ENCODE measurements at places on chromosomes 6 and 20.
A peak's percentile ranks its signal among the peaks of the same experiment; 100 is the strongest.

DNA sequence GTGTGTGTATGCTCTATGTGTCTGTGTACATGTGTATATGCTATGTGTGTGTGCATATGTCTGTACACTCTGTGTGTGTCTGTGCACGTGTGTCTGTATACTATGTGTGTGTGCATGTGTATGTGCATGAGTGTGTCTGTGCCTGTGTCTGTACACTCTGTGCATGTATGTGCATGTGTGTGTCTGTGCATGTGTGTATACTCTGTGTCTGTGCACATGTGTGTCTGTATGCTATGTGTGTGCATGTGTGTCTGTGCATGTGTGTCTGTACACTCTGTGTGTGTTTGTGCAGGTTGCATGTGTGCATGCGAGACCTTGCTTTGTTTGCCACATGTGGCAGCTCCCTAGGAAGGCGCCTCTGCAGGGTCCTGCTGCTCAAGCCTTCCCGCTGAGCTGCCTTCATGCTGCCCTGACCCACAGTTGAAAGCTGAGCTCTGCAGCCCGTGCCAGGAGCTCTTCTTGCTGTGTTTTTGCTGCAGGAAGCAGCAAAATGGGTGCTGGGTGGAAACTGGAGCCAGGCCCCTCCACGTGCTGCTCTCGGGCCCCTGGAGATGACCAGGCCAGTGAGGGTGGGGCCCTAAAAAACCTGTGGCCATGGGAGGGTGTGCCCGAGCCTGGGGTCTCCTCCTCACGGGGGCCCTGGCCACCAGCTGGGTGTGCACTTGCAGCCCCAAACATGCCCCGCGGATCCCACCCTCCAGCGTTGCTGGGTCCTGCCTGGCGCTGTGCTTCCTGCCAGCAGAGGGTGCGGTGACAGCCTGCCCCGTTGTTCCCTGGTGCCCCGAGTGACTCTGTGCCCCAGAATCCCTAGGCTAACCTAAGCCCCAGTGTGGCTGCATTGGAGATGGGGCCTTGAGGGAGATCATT, 109.1 kb downstream of the DACT2 start:
- DNase-seq, result no peak
- no peak overlapping the region for H3K4me3 ChIP-seq
- H3K36me3 ChIP-seq, result no peaks in the 10 kb centered on the region
- peaks cover 85% of the 10 kb centered on the region for H3K4me1 ChIP-seq
- H3K27me3 ChIP-seq, result peaks cover 21% of the 10 kb centered on the region
- H3K27ac ChIP-seq, result no peak overlapping the region

GRCh38 chr20:56422824-56423189, 10.7 kb downstream of the CASS4 start:
- H3K27me3 ChIP-seq, result peaks cover 18% of the 10 kb centered on the region
- H3K36me3 ChIP-seq, result no peaks in the 10 kb centered on the region
- peaks cover 16% of the 10 kb centered on the region for H3K4me1 ChIP-seq
- H3K4me3 ChIP-seq, result no peak overlapping the region
- H3K27ac ChIP-seq, result no peak overlapping the region

DNA sequence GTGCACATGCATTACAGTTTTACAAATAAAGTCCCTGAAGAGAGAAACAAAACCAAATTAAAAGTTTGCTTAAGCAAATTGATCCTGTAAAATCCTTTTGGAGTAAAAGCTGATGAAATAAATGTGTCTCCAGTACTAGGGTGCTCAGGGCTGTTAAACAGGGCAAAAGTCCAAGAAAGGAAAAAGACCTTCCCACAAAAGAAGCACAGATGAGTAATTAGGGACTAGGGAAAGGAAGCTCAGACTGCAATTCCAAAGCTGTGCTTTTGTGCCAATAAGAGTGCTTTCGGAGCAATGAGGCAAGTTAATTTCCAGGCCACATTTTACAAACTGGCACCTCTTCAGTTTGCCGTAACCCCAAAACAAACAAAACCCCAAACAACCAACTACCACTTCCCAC, 10.4 kb upstream of the RNF182 start:
- H3K4me1 ChIP-seq, result peaks cover 24% of the 10 kb centered on the region
- no peak for DNase-seq
- no peak overlapping the region for H3K4me3 ChIP-seq
- H3K36me3 ChIP-seq, result no peaks in the 10 kb centered on the region
- no peak overlapping the region for H3K27ac ChIP-seq

DNA sequence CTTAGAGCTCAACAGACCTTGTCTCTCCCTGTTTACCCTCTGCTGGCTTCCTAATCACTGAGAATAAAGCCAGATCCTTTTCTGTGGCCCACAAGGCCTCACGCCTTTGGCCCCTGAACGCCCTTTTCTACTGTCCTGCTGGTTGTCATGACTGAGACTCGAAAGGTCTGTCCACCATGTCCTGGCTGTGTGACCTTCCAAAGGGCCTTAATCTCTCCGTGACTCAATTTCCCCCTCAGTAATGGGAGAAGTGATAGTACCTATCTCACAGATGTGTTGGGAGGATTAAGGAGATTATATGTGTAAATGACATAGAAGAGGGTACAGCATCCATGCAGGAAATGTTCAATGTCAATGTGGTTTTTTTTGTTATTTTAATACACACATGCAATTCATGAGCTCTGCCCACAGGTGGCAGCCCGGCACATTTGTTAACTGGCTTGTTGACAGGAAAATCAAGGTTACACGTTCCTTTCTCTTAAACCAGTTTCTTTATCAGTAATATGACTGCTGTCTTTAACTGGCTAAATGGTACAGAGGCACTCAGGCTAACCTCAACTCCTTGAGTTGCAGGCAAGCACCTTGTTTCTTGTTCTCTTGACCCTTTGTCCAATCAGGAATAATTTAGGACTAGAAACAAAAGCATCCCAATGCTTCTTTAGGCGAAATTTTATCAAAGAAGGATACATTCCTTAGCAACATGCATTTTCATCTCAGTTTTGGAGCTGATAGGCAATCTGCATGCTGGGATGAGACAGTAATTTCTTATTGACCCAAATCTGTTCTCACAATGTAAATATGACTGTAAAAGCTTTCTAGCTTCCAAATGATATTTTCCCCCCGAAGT, 16.6 kb downstream of the SLC22A1 start:
- H3K4me3 ChIP-seq, result no peak overlapping the region
- no peak overlapping the region for H3K27ac ChIP-seq
- H3K27me3 ChIP-seq, result peaks cover 4% of the 10 kb centered on the region
- DNase-seq, result peak; percentile 64
- H3K4me1 ChIP-seq, result peaks cover 49% of the 10 kb centered on the region

DNA sequence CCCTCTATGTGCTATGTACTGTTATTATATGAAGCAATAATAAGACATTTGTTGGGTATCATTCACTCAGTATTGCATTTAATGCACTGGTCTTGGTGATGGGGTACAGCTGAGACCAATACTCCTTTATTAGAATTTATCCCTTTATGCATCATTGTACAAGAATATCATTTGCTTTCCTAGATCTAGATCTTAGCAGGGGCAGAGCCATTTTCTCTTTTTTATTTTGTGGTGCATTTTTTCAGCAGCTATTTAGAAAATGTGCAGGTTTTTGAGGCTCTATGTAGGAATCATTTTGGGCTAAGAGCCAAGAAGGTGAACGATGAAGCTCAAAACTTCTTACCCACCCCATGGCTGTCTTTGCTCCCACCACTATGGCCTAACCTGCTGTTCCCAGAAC, 114.2 kb downstream of the OR2B2 start:
- H3K27ac ChIP-seq, result no peak overlapping the region
- no peak overlapping the region for H3K4me3 ChIP-seq
- H3K4me1 ChIP-seq, result peaks cover 48% of the 10 kb centered on the region
- no peaks in the 10 kb centered on the region for H3K36me3 ChIP-seq

- peaks cover 96% of the 10 kb centered on the region for H3K4me1 ChIP-seq
- no peak overlapping the region for H3K27ac ChIP-seq
- no peak overlapping the region for H3K4me3 ChIP-seq
- peaks cover 4% of the 10 kb centered on the region for H3K27me3 ChIP-seq
- H3K36me3 ChIP-seq, result no peaks in the 10 kb centered on the region
These were observed 5.3 kb upstream of the IP6K3 start for GRCh38 chr6:33751771-33752645.

GRCh38 chr6:155317186-155317585, 2.9 kb upstream of the TFB1M start:
- H3K4me3 ChIP-seq, result no peak overlapping the region
- DNase-seq, result no peak
- H3K27ac ChIP-seq, result no peak overlapping the region
- H3K4me1 ChIP-seq, result peaks cover 28% of the 10 kb centered on the region
- no peaks in the 10 kb centered on the region for H3K27me3 ChIP-seq

DNA sequence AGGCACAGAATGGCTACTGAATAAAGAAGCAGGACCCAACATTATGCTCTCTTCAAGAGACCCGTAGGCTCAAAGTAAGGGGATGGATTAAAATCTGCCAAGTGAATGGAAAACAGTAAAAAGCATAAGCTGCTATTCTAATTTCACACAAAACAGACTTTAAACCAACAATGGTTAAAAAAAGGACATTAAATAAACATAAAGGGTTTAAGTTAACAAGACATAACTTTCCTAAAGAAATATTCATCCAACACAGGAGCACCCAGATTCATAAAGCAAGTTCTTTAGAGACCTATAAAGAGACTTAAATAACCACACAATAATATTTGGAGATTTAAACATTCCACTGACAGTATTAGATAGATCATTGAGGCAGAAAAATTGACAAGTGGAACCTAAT, 624.5 kb downstream of the RFPL4B start:
- no peaks in the 10 kb centered on the region for H3K4me1 ChIP-seq
- DNase-seq, result no peak
- peaks cover 25% of the 10 kb centered on the region for H3K36me3 ChIP-seq
- H3K27me3 ChIP-seq, result no peaks in the 10 kb centered on the region
- no peak overlapping the region for H3K27ac ChIP-seq

DNA sequence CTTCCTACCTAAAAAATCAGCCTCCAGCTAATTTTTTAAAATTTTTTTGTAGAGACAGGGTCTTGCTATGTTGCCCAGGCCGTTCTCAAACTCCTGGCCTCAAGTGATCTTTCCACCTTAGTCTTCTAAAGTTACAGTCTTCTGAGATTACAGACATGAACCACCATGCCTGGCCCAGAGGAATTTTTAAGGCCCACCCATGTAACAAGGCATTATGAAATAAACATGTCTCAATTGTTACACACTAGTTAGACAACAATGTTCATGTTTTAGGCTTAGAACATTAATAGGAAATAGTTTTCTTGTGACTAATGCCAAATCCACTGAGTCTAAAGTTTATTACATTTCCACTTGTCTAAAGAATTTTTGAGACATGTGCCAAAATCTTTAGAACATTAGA, 221.2 kb downstream of the LAMA2 start:
- H3K4me3 ChIP-seq, result no peak overlapping the region
- DNase-seq, result no peak
- no peak overlapping the region for H3K27ac ChIP-seq
- no peaks in the 10 kb centered on the region for H3K36me3 ChIP-seq
- H3K4me1 ChIP-seq, result no peaks in the 10 kb centered on the region

- H3K36me3 ChIP-seq, result peaks cover 45% of the 10 kb centered on the region
- peak; percentile 77 for DNase-seq
- H3K27ac ChIP-seq, result no peak overlapping the region
- H3K27me3 ChIP-seq, result peaks cover 6% of the 10 kb centered on the region
- no peak overlapping the region for H3K4me3 ChIP-seq
- H3K4me1 ChIP-seq, result peaks cover 44% of the 10 kb centered on the region
These were observed 27.3 kb downstream of the RRBP1 start for GRCh38 chr20:17654649-17655285.

DNA sequence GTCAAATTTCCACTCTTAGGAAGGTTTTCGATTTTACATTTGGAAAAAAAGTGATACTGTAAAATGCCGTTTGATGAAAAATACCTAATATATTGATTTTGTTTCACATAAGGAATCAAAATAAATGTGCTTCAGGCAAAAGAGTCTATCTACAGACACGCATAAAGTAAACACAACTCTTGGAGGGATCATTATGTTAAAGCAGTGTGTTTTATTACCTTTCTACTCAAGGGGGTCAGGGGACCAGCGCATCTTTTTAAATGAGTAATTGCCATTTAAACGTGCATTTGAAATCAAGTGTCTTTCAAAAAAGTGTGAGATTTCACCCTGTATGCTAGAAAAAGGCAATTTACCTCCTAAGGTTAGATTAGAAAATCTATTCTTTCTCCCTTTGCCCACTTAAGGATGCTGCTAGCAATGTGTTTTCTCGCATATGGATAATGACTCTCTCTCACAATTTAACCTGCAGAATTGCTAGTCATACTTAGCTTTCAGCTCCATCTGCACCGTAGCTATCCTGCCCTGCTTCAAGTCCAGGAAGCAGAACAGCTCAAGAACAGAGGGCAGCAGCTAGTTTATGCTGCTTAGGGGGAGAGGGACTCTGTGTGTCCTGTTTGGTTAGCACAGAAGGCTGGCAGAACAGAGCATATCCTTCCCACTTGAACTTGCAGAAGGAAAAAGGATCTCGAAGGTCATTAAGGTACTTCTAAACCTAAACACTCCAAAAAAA, 35.0 kb downstream of the NKAIN2 start:
- H3K36me3 ChIP-seq, result no peaks in the 10 kb centered on the region
- peaks cover 3% of the 10 kb centered on the region for H3K27me3 ChIP-seq
- no peak for DNase-seq
- peak overlapping the region; percentile 36 for H3K27ac ChIP-seq
- no peak overlapping the region for H3K4me3 ChIP-seq
- peaks cover 9% of the 10 kb centered on the region for H3K4me1 ChIP-seq

- no peaks in the 10 kb centered on the region for H3K27me3 ChIP-seq
- no peak overlapping the region for H3K4me3 ChIP-seq
- no peaks in the 10 kb centered on the region for H3K4me1 ChIP-seq
- H3K27ac ChIP-seq, result no peak overlapping the region
- no peaks in the 10 kb centered on the region for H3K36me3 ChIP-seq
These were observed 116.0 kb upstream of the SLC35B3 start for GRCh38 chr6:8551386-8551785.

DNA sequence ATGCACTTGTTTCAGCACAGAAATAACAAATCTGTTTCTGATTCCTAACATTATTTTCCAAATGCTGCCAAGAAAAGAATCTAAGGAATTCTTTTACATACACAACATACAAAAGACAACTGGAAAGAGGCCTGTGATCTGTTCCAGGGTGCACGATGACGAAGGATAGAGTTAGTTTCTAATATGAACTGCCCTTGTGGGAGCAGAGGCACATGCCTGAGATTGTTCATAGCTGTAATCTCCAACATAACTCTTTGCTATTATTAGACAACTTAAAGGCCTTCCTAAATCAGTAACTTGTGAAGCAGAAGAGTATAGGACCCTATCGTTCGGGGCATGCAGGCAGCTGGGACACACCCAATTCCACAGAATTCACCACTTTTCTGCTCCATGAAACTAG, 41.2 kb upstream of the NHSL1 start:
- H3K4me1 ChIP-seq, result peaks cover 39% of the 10 kb centered on the region
- H3K27ac ChIP-seq, result no peak overlapping the region
- H3K4me3 ChIP-seq, result no peak overlapping the region
- no peak for DNase-seq

DNA sequence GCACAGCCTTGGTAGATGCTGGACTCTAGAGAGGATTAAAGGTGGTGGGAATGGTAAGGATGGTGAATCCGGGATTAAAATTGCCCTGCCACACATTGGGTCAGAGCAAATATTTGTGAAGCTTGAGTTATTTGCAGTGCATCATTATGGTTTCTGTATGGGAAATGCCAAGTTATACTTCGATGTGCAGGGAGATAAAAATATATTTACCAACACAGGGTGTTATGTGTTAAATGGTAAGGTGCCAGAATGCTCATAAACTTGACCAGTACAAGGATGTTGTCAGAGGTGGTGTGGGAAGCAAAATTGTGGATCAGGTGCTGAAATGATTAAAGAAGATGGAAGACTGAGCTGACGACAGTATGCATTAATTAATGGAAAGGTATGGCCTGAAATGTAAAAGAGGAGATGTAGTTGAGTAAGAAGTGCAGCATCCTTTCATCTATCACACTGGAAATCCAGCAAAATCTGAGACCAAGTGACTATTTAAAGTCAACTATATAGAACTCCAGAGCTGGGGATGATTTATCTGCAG, 262.3 kb downstream of the ADGB start:
- no peak overlapping the region for H3K27ac ChIP-seq
- H3K27me3 ChIP-seq, result peaks cover 5% of the 10 kb centered on the region
- H3K36me3 ChIP-seq, result no peaks in the 10 kb centered on the region
- no peak overlapping the region for H3K4me3 ChIP-seq

Data from nephron progenitor cell (in vitro differentiated cells).